ENCODE measurements at places on chromosomes 11 and 22. TPM values are rescaled to one million over a fixed set of nuclear protein-coding genes. Genes with fewer than 3 reads are reported as not detected.

ATP5MG gene
- 148 TPM for total RNA-seq

FAM181B gene
- not detected for total RNA-seq

GRIA4 gene
- total RNA-seq, result not detected

MUC5AC gene
- not detected for total RNA-seq

DNA sequence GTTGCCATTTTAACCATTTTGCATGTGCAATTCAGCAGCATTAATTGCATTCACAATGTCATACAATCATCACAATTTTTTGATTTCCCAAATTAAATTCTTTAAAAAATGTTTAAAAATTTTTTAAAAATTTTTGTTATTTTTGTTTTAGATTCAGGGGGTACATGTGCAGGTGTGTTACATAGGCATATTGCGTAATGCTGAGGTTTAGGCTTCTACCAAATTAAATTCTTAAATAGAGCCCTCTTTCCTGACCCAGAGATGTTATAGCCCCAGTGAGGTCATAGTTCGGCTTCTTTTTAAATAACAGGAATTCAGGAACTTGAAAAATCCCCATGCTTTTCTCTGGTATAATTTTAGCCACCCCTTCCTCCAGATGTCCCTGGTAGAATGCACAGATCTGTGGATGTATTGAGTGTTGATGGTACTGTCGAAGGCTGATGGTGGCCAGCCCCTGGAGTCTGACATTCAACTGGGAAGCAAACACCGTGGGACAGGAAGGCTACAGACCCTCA is 11.3 kb upstream of the AMPD3 start:
- no peak for DNase-seq

DNA sequence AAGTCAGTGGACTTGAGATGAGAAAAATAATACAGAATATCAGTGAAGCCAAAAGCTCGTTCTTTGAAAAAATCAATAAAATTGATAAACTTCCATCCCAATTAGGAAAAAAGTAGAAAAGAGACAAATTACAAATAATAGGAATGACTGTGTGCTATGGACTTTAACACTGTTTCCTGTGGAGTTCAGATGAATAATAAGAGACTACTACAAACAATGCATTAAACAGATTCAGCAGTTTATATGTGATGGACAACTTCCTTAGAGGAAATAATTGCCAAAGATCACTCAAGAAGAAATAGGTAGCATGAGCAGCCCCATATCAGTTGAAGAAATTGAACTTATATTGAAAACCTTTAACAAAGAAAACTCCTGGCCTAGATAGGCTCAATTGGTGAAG is 99.7 kb downstream of the PPP6R3 start:
- no peak for DNase-seq

- DNase-seq, result no peak
Observed at GRCh38 chr11:17651061-17651460, 68.3 kb upstream of the MYOD1 start.

DNA sequence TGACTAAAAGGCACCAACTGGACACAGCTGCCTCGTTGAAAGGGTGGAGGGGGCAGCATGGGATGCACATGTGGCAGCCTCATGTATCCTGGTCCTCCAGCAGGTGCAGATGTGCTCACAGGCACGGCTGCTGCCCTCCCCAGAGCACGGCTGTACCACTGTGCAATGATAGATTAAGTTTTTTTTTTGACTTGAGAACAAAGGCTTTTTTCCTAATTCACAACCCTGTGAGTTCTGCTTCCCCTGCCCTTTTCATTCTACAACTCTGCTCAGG is 11.4 kb downstream of the DKK3 start:
- DNase-seq, result no peak

GRCh38 chr11:32919338-32919737 is 26.7 kb downstream of the QSER1 start:
- no peak for DNase-seq

DNA sequence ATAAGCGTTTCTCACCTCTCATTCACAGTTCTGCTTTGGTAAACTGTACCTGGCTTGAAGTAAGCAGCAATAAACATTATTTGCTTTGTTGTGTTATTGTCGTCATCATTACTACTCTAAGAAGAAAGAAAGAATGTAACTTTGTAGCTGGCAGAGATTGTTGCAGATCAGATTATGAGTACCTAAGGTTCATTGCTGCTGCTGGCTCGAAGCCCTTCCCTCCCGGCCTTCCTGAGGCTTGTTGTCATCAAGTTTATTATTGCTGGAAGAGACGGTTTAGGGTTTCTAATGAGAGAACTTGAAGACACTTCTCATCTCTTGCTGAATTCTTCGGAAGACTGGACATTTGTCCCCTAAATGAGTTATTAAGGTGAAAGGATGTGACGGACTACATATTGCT is 101.3 kb downstream of the GRAMD1B start:
- DNase-seq, result no peak
